ENCODE measurements at places on chromosomes 6 and 20. TPM values are rescaled to one million over a fixed set of nuclear protein-coding genes. Genes with fewer than 3 reads are reported as not detected.

Gene NHSL1
- 15.2 TPM for polyA plus RNA-seq

Gene KIFC1
- 54.6 TPM for polyA plus RNA-seq

Gene LY6G6C
- polyA plus RNA-seq = 0.69 TPM

Gene FOXS1
- 9.2 TPM for polyA plus RNA-seq

Gene SLC17A3
- polyA plus RNA-seq = 1.2 TPM

Gene BPIFA1
- not detected for polyA plus RNA-seq

Gene PERP
- polyA plus RNA-seq = 16.8 TPM

Gene HSPA1L
- polyA plus RNA-seq = 3.8 TPM

Gene FOXA2
- not detected for polyA plus RNA-seq

All from renal pelvis (tissue), 12 donors.